Right cardiac atrium (tissue), 5 donors: ENCODE measurements at places on chromosomes 7 and 10. TPM values are rescaled to one million over a fixed set of nuclear protein-coding genes. Genes with fewer than 3 reads are reported as not detected.

DNA sequence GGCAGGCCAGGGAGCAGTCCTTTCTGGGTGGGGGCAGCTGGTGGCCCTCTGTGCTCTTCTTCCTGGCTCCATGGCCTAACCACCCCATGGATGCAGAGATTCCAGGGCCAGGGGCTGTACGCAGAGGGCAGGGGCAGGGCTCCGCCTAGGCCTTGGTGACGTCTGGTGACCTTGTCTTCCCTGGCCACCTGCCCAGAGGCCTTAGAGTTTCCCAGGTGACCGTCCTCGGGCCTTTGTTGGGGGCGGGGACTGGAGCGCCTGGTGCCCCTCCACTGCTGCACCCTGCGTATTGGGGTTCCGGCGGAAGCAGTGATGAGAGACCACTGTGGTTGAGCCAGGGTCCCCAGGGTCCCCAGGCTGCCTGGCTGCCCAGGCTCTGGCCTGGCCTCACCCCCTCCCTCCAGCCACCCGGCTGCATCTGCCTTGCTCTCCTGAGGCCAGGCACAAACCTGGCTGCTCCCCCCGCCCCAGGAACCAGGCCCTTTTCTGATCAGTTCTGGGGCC, 10.3 kb downstream of the PWWP2B start:
- DNase-seq, result peak; percentile 61

- DNase-seq, result no peak
These were observed 274.6 kb downstream of the KCND2 start for GRCh38 chr7:120547605-120548004.

BAG3 gene
- 160 TPM for total RNA-seq

SPDYE6 gene
- total RNA-seq, result not detected

UPK3BL2 gene
- total RNA-seq, result 8.2 TPM
